B cell (primary cell): ENCODE measurements at places on chromosomes 6 and 20.

DNA sequence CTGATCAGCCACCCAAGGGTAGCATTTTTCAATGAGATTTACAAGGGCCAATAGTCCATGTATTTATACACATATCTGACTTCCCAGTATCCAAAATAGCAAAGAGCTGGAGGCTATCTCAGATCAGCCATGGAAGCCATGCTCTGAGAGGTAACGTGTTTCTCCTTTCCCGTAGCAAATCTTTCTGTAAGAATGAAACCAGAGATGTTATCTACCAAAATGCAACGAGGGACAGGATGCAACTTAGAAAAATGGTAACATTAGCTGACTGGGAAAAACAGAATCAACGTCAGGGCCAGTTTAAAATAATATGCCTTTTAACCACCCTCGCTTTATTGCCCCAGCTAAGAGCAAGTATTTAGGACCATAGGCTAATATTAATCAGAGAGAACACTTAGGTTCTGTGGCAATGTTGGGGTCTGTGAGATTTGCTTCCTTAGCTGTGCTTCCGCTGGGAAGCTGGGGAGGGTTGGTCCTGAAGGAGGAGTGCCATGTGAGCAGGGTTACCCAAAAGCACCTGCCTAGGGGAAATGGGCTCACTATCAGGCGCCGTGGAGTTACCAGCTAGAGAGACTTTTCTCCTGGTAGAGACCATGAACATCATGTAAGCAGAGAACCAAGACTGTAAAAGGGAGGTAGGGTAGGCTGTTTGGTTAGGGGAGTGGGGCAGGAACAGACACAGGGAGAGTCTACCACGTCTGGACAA is 1.2 kb downstream of the ZNF831 start:
- no peak for DNase-seq

- DNase-seq = no peak
Measured at GRCh38 chr6:42333612-42334011, 116.0 kb upstream of the MRPS10 start.

GRCh38 chr6:42021847-42022754 is 28.2 kb upstream of the TAF8 start:
- DNase-seq = peak; percentile 86

- DNase-seq = no peak
Measured at GRCh38 chr20:31587545-31588389, 17.3 kb upstream of the ID1 start.

- no peak for DNase-seq
Measured at GRCh38 chr20:53608456-53609452, 15.1 kb upstream of the ZNF217 start.

GRCh38 chr20:32226391-32226790 is 18.7 kb downstream of the POFUT1 start:
- DNase-seq = no peak

- DNase-seq = no peak
Measured at GRCh38 chr6:44800171-44800783, 412.8 kb downstream of the CDC5L start.

- no peak for DNase-seq
Measured at GRCh38 chr6:149876241-149876933, 12.2 kb upstream of the LRP11 start.
